Fibroblast of skin of left quadriceps (primary cell): ENCODE measurements at places on chromosomes 2 and 18.
A peak's percentile ranks its signal among the peaks of the same experiment; 100 is the strongest.

DNA sequence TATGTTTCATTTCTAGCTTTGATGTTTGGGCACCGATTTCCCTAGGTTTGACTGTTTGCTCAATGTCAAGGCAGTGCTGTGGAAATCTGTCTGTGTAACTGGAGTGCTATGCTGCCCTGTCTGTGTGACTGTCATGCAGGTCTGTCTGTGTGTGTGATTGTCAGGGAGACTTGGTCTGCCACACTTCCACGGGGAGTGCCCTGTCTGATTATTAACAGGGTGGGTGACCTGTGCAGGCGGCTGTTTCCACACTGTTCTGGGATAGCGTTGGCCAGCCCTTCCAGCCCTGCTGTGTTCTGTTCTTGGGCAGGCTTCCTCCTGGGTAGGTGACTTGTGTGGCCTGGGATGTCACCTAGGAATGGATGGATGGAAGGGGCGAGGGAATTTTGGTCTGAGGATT, 85.3 kb downstream of the FHOD3 start:
- DNase-seq: no peak

DNA sequence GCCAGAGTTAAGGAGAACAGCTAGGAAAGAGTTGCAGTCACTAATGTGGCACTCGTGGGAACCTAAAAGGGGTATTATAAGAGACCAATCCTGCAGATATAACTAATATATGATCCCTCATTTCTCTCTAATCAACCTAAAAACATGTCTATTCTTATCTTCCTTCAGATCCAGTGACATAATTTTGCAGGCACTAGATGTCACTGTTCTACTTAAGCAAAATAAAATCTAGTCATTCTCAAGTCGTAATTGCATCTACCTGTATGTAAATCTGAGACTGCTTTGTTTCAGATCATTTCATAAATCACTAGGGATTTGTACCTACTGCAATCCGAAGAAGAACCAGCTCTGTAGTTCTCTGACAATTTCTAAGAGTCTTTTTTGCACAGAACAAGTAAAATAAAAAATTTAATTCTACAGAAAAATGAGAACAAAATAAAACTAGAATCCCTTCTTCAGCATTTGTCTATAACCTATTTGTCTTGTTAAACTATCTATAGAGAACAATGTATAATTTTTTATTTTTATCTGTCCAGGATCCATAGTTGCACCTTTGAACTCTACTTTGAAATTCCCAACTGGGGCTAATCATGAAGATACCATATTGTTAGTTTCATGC, 56.5 kb upstream of the ERBB4 start:
- DNase-seq: no peak

DNA sequence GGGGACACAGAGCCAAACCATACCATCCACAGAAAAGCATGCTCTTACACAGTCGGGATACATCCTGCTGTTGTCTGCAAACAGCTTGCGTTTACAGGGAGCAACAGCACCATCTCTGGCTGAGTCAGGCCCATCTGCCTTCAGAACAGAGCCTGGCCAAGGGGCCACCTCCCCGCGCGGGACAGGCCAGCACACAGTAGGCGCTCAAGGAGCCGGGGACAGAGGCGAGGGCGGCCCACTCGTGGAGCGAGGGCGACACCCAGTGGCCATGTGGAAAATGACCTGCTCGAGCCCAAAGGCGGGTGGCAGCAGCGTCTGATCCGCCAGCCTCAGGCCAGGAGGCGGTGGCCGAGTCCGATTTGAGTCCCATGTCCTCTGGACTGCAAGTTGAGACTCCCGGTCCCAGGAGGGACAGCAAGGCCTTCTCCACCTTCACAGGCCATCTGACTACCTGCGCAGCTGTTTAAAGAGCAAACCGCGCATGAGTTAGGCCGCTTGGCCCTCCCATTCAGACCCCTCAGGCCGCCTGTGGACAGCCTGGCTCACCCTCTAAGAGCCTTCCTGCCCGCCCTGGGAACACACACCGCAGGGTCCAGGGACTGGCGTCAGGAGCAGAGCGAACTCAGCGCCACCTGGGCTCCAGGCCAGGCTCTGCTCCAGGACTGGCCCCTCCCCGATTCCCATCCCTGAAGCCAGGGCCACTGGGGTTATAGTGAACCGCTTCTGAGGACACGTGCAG, 38.3 kb downstream of the TTC32 start:
- peak; percentile 12 for DNase-seq

DNA sequence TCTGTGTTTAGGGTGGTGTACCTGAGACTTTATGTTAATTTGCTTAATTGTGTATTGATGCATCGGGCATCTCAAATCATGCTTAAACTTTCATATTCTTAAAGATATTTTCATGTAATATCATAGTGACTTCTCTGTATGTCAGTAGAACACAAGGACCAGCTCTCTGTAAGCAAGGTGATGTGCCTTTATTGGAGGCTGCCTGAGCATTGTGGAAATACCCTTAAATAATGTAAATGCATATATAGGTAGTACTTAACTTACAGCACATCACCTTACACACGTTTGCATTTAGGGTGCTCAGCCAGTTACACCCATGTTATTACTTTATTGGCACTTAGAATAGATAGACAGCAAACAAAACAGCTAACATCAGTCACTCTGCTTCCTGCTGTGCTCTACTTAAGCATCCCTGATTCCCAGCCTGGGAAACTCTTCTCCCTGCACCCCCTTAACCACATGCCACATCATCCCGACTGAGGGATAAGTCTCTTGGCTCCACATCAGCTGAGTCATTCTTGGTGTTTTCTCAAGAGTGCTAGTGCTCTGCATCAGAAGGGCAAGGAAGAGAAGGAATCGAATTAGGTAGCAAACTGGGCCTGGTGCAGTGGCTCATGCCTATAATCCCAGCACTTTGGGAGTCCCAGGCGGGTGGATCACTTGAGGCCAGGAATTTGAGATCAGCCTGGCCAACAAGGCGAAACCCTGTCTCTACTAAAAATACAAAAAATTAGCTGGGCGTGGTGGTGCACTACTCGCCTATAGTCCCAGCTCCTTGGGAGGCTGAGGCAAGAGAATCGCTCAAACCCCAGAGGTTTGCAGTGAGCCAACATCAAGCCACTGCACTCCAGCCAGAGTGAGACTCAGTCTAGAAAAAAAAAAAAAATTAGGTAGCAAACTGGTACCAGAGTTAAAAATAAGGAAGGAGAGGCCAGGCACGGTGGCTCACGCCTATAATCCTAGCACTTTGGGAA, 108.7 kb downstream of the MAP3K20 start:
- peak; percentile 98 for DNase-seq

GRCh38 chr18:53004798-53005197, 664.8 kb downstream of the DCC start:
- DNase-seq: no peak

GRCh38 chr2:151840216-151841046, 12.2 kb upstream of the ARL5A start:
- no peak for DNase-seq

GRCh38 chr2:61471905-61472805, 1.3 kb upstream of the USP34 start:
- DNase-seq: no peak
